Uterus (tissue), 4 donors: ENCODE measurements at places on chromosomes 3 and 15. TPM values are rescaled to one million over a fixed set of nuclear protein-coding genes. Genes with fewer than 3 reads are reported as not detected.

- peak overlapping the region; percentile 53 for H3K27ac ChIP-seq
- DNase-seq = no peak
- no peaks in the 10 kb centered on the region for H3K27me3 ChIP-seq
- no peak overlapping the region for H3K4me3 ChIP-seq
- H3K36me3 ChIP-seq = no peaks in the 10 kb centered on the region
- H3K4me1 ChIP-seq = peaks cover 3% of the 10 kb centered on the region
These were observed 33.6 kb downstream of the SPATA12 start for GRCh38 chr3:57093971-57094535.

KIF15 gene
- total RNA-seq = 0.51 TPM

GRCh38 chr3:66416556-66417304, 84.1 kb downstream of the LRIG1 start:
- H3K4me1 ChIP-seq = peaks cover 11% of the 10 kb centered on the region
- DNase-seq = no peak
- no peaks in the 10 kb centered on the region for H3K27me3 ChIP-seq
- peak overlapping the region; percentile 60 for H3K27ac ChIP-seq

- H3K4me3 ChIP-seq = no peak overlapping the region
- DNase-seq = no peak
- H3K36me3 ChIP-seq = no peaks in the 10 kb centered on the region
- H3K4me1 ChIP-seq = no peaks in the 10 kb centered on the region
- no peaks in the 10 kb centered on the region for H3K27me3 ChIP-seq
These were observed 84.2 kb upstream of the TBL1XR1 start for GRCh38 chr3:177281292-177282118.

MAP6D1 gene
- not detected for total RNA-seq

- H3K27me3 ChIP-seq = no peaks in the 10 kb centered on the region
- H3K27ac ChIP-seq = no peak overlapping the region
- DNase-seq = no peak
- H3K4me1 ChIP-seq = no peaks in the 10 kb centered on the region
These were observed 184.6 kb downstream of the XXYLT1 start for GRCh38 chr3:195086341-195086740.

USP13 gene
- total RNA-seq = 19.0 TPM

GRCh38 chr3:19030522-19030839, 117.8 kb upstream of the KCNH8 start:
- H3K4me3 ChIP-seq = no peak overlapping the region
- H3K4me1 ChIP-seq = no peaks in the 10 kb centered on the region
- H3K27ac ChIP-seq = no peak overlapping the region
- H3K27me3 ChIP-seq = no peaks in the 10 kb centered on the region
- no peak for DNase-seq

CELSR3 gene
- total RNA-seq = 1.3 TPM

DNA sequence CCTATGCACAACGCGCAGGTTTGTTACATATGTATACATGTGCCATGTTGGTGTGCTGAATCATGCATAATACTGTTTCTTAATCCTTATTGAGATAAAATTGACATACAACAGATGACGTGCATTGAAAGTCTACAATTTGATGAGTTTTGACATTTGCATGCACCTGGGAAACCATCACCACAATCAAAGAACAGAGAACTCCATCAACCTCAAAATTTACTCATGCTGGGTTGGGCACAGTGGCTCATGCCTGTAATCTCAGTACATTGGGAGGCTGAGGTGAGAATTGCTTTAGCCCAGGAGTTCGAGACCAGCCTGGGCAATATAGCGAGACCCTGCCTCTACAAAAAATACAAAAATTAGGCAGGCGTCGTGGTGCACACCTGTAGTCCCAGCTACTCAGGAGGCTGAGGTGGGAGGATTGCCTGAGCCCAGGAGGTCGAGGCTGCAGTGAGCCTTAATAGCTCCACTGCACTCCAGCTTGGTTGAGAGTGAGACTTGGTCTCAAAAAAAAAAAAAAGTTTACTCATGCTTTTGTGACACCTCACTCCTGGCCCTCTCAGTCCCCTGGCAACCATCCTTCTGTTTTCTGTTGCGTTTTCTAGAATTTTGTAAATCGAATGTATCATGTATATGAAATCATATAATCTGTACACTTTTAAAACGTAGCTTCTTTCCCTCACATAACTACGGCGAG, 56.6 kb downstream of the BHLHE40 start:
- no peak overlapping the region for H3K27ac ChIP-seq
- H3K4me3 ChIP-seq = no peak overlapping the region
- H3K36me3 ChIP-seq = no peaks in the 10 kb centered on the region
- no peaks in the 10 kb centered on the region for H3K4me1 ChIP-seq

GRCh38 chr3:133883641-133884040, 12.0 kb downstream of the RAB6B start:
- H3K27me3 ChIP-seq = no peaks in the 10 kb centered on the region
- H3K27ac ChIP-seq = no peak overlapping the region
- no peaks in the 10 kb centered on the region for H3K4me1 ChIP-seq
- no peak for DNase-seq

GRCh38 chr3:45927881-45928280, 15.4 kb upstream of the CXCR6 start:
- no peaks in the 10 kb centered on the region for H3K27me3 ChIP-seq
- DNase-seq = no peak
- no peaks in the 10 kb centered on the region for H3K36me3 ChIP-seq
- H3K27ac ChIP-seq = no peak overlapping the region

CPNE4 gene
- total RNA-seq = not detected

- no peaks in the 10 kb centered on the region for H3K4me1 ChIP-seq
- no peak for DNase-seq
- H3K4me3 ChIP-seq = no peak overlapping the region
- no peaks in the 10 kb centered on the region for H3K27me3 ChIP-seq
These were observed 5.9 kb upstream of the CLDN16 start for GRCh38 chr3:190382082-190382481.

GRCh38 chr3:173037840-173038483, 103.1 kb downstream of the SPATA16 start:
- H3K27me3 ChIP-seq = no peaks in the 10 kb centered on the region
- H3K4me1 ChIP-seq = no peaks in the 10 kb centered on the region
- no peak overlapping the region for H3K4me3 ChIP-seq

GRCh38 chr3:136277115-136277514, 27.0 kb downstream of the PCCB start:
- H3K4me1 ChIP-seq = no peaks in the 10 kb centered on the region
- H3K27me3 ChIP-seq = no peaks in the 10 kb centered on the region
- no peaks in the 10 kb centered on the region for H3K36me3 ChIP-seq
- no peak overlapping the region for H3K27ac ChIP-seq
- no peak for DNase-seq

SH3GL3 gene
- 1.2 TPM for total RNA-seq

SCN5A gene
- total RNA-seq = under 0.01 TPM

GRCh38 chr15:62051166-62051565, 9.1 kb downstream of the VPS13C start:
- H3K27me3 ChIP-seq = no peaks in the 10 kb centered on the region
- H3K36me3 ChIP-seq = no peaks in the 10 kb centered on the region
- no peak overlapping the region for H3K27ac ChIP-seq
- no peak overlapping the region for H3K4me3 ChIP-seq

GRCh38 chr3:147799601-147800000, 390.4 kb downstream of the ZIC1 start:
- no peak overlapping the region for H3K27ac ChIP-seq
- DNase-seq = no peak
- H3K4me1 ChIP-seq = no peaks in the 10 kb centered on the region
- no peak overlapping the region for H3K4me3 ChIP-seq
- H3K27me3 ChIP-seq = no peaks in the 10 kb centered on the region
- no peaks in the 10 kb centered on the region for H3K36me3 ChIP-seq

HTR3E gene
- not detected for total RNA-seq

THAP10 gene
- 4.1 TPM for total RNA-seq

KCNAB1 gene
- total RNA-seq = 4.4 TPM

DNA sequence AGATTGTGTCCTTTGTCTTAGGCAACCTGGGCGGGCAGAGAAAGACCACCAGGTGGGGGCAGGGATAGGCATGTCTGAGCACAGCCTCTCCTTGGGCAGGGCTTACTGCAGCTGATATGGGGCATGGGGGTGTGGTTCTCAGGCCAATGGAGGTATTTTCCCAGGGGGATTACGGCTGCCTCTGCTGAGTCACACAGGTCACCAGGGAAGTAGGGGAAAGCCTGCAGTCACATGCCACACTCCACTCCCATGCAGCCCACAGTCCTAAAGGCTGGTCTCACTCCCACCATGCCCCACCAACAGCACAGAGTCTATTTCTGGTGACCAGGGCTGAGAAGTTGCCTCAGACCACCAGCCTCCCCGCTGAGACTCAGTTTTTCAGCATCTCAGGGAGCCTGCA, 466.4 kb downstream of the DIPK2A start:
- H3K36me3 ChIP-seq = no peaks in the 10 kb centered on the region
- no peak for DNase-seq
- no peaks in the 10 kb centered on the region for H3K27me3 ChIP-seq
- H3K4me3 ChIP-seq = no peak overlapping the region
- no peak overlapping the region for H3K27ac ChIP-seq

- peak overlapping the region; percentile 78 for H3K27ac ChIP-seq
- no peaks in the 10 kb centered on the region for H3K36me3 ChIP-seq
- H3K4me1 ChIP-seq = no peaks in the 10 kb centered on the region
These were observed 8.6 kb downstream of the TM4SF1 start for GRCh38 chr3:149368674-149369497.

GRCh38 chr3:122988508-122988907, 39.1 kb downstream of the SEMA5B start:
- no peak for DNase-seq
- no peak overlapping the region for H3K27ac ChIP-seq
- H3K27me3 ChIP-seq = no peaks in the 10 kb centered on the region
- H3K4me3 ChIP-seq = no peak overlapping the region
- H3K4me1 ChIP-seq = no peaks in the 10 kb centered on the region

FEZF2 gene
- total RNA-seq = not detected

STRIT1 gene
- not detected for total RNA-seq

DNA sequence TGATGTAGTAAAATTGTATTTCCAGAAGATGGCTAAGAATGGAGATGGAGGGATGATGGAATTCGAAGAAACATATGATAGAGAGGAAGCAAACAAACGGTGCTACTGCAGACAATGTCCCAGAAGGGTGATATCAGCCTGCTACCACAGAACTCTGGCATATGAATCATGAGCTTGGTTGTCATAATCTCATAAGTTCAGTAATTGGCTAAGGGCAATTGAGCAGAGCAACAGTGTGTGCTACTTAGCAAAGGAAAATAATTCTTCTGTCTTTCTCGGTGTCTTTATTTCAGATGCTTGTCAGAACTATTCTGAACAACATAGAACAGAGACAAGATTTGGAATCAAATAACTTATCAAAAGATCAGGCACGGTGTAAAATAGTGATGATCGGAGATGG, 407.3 kb downstream of the GBE1 start:
- no peak overlapping the region for H3K4me3 ChIP-seq
- no peak for DNase-seq
- no peaks in the 10 kb centered on the region for H3K27me3 ChIP-seq
- H3K4me1 ChIP-seq = no peaks in the 10 kb centered on the region
- no peak overlapping the region for H3K27ac ChIP-seq
- no peaks in the 10 kb centered on the region for H3K36me3 ChIP-seq

THPO gene
- 4.7 TPM for total RNA-seq

SKOR1 gene
- 1.7 TPM for total RNA-seq

GRCh38 chr3:131326307-131326706, 55.3 kb upstream of the NUDT16 start:
- H3K4me3 ChIP-seq = no peak overlapping the region
- H3K36me3 ChIP-seq = no peaks in the 10 kb centered on the region
- H3K27me3 ChIP-seq = no peaks in the 10 kb centered on the region

CRYBG3 gene
- 38.9 TPM for total RNA-seq

GRCh38 chr3:87367736-87368135, 91.4 kb upstream of the POU1F1 start:
- H3K4me1 ChIP-seq = no peaks in the 10 kb centered on the region
- H3K27ac ChIP-seq = no peak overlapping the region
- H3K4me3 ChIP-seq = no peak overlapping the region
- H3K36me3 ChIP-seq = no peaks in the 10 kb centered on the region
- no peak for DNase-seq
- H3K27me3 ChIP-seq = no peaks in the 10 kb centered on the region

DNA sequence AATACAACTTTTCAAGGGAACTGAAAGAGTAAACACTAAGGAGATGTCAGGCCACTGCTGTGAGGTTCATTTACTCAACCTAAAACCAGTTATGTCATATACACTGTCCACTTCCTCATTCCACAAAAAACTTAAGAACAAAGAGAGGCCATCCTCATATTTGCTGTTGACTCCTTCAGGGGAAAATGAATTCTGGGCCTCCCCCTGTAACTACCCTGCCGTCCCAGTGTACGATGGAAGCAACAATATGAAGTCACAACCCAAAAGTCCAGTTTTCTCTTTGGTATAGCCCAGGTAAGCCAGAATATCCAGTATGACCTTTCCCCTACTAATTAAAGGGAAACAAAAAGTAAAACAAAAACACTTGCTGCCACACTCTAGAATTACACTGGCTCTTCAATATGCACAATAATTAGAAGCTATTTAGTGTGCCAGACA, 16.2 kb downstream of the CEP152 start:
- H3K27ac ChIP-seq = no peak overlapping the region
- no peak for DNase-seq
- H3K36me3 ChIP-seq = no peaks in the 10 kb centered on the region
- no peak overlapping the region for H3K4me3 ChIP-seq

GRCh38 chr15:42741710-42742109, 4.8 kb upstream of the CDAN1 start:
- no peaks in the 10 kb centered on the region for H3K36me3 ChIP-seq
- no peak for DNase-seq
- H3K27ac ChIP-seq = no peak overlapping the region
- peaks cover 4% of the 10 kb centered on the region for H3K4me1 ChIP-seq
- no peak overlapping the region for H3K4me3 ChIP-seq
- H3K27me3 ChIP-seq = no peaks in the 10 kb centered on the region

- H3K27me3 ChIP-seq = no peaks in the 10 kb centered on the region
- H3K36me3 ChIP-seq = no peaks in the 10 kb centered on the region
- H3K4me3 ChIP-seq = no peak overlapping the region
- no peaks in the 10 kb centered on the region for H3K4me1 ChIP-seq
- H3K27ac ChIP-seq = no peak overlapping the region
These were observed 363.8 kb upstream of the NAALADL2 start for GRCh38 chr3:174495311-174495710.

- H3K4me3 ChIP-seq = no peak overlapping the region
- no peaks in the 10 kb centered on the region for H3K27me3 ChIP-seq
- peak overlapping the region; percentile 76 for H3K27ac ChIP-seq
- DNase-seq = peak; percentile 47
- peaks cover 14% of the 10 kb centered on the region for H3K4me1 ChIP-seq
These were observed 33.9 kb downstream of the MYO5C start for GRCh38 chr15:52261498-52262242.

NT5DC2 gene
- 21.6 TPM for total RNA-seq

CD200 gene
- total RNA-seq = 31.8 TPM

LYZL4 gene
- not detected for total RNA-seq

CAMK1 gene
- total RNA-seq = 19.1 TPM

- H3K27me3 ChIP-seq = no peaks in the 10 kb centered on the region
- no peaks in the 10 kb centered on the region for H3K36me3 ChIP-seq
- no peak overlapping the region for H3K4me3 ChIP-seq
- H3K4me1 ChIP-seq = peaks cover 3% of the 10 kb centered on the region
These were observed 86.2 kb downstream of the FBN1 start for GRCh38 chr15:48559285-48559684.

SENP8 gene
- 0.77 TPM for total RNA-seq
